ENCODE measurements at places on chromosomes 6 and 20. TPM values are rescaled to one million over a fixed set of nuclear protein-coding genes. Genes with fewer than 3 reads are reported as not detected.

Gene RBPJL
- not detected for total RNA-seq

Gene TREM1
- 0.57 TPM for total RNA-seq

Gene HLA-DRB1
- not detected for total RNA-seq

Gene PNPLA1
- total RNA-seq = not detected

Gene RAET1L
- not detected for total RNA-seq

Gene LZTS3
- 4.5 TPM for total RNA-seq

Gene NUS1
- total RNA-seq = 15.8 TPM

Gene NCOA7
- total RNA-seq = 5.0 TPM

Gene MCCD1
- total RNA-seq = not detected

Gene CENPW
- total RNA-seq = 28.5 TPM

Gene HCK
- total RNA-seq = not detected

Gene TRIM31
- 0.03 TPM for total RNA-seq

Gene HSD17B8
- 5.6 TPM for total RNA-seq

Gene EYA2
- not detected for total RNA-seq

Gene APOBEC2
- not detected for total RNA-seq

Gene MLIP
- total RNA-seq = not detected

Gene POPDC3
- 70.5 TPM for total RNA-seq

Gene TINAG
- total RNA-seq = not detected

Gene MAS1
- not detected for total RNA-seq

Gene LST1
- total RNA-seq = not detected

Gene NUDT3
- 19.2 TPM for total RNA-seq

All from HT1080 (cell line).